Jurkat, Clone E6-1 (cell line): ENCODE measurements at places on chromosomes 7 and 10.

DNA sequence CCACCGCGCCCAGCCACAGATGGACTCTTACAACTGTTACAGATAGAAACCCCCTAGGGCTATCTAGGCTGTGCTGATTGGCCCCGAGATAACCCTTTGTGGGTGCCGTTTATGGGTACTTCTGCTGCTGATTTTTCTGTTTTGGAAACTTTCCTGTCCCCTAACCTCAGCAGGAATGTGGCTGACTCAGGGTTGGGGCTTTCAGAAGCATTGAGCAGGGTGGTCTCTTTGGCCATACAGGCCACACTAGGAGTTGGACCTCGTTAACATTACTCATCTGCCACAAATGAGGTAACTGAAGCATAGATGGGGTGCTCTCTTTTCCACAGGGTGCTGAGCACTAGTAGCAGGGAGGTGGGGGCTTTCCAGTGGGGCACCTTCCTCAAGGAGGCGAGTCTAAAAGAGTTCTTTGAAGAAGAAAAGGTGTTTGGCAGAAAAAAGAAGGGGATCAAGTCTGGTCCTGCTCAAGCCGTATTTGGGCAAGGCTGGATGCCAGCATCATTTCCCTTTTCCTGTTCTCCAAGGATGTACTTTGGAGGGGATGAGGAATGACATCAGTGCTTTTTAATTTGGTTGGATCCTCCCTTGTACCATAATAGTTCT, 6.4 kb downstream of the ZSCAN25 start:
- no peak for DNase-seq

- no peak for DNase-seq
Observed at GRCh38 chr10:69837261-69837660, 35.6 kb downstream of the COL13A1 start.

DNA sequence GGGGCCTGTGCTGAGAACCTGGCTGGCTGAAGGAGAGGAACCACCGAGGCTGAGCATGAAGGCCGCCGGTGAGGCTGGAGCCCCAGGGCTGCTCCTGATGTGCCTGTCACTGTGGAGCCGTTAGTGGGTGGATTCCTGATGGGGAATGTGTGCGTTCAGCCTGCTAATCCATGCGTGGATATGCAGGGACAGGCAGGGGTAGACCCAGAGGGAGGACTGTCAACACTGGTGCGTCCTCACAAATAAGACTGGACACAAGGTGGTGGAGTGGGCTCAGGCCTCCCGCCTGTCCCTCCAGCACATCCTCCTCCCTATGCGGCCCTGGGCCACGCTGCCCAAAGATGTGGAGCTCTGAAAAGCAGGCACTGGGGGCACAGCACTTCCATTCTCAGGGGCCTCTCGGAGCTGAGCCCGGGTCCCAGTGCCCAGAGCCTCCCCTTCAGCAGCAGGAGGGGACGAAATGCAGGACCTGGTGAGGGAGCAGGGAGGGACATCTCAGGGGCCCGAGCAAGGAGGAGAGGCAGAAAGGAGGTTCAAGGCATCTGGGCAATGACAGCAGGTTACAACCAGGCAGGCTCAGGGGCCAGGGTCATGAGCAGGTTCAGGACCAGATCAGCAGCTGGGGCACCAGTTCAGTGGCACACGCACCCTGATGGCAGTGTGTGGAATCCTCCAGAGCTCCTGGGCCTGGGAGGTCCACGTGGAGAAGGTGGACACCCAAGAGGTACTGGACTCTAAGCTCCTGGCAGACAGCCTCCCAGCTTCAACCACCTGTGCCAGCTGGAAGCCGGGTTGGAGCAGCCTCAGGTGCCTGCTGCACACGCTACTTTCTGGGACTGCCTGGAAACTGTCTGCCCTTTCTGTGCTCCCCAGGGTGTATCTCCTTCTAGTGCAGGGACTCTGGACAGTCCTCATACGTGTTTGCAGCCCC, 33.5 kb upstream of the ANTXRL start:
- DNase-seq, result no peak

- no peak for DNase-seq
Observed at GRCh38 chr7:117009705-117010361, 56.5 kb downstream of the ST7 start.

- DNase-seq, result peak; percentile 64
Observed at GRCh38 chr7:136114966-136115762, 138.0 kb upstream of the MTPN start.

GRCh38 chr7:7228472-7228871, 46.1 kb downstream of the C1GALT1 start:
- DNase-seq, result no peak

GRCh38 chr7:121262221-121262620, 66.6 kb upstream of the WNT16 start:
- DNase-seq, result no peak

GRCh38 chr10:49263591-49263990, 35.4 kb upstream of the C10orf71 start:
- DNase-seq, result no peak

DNA sequence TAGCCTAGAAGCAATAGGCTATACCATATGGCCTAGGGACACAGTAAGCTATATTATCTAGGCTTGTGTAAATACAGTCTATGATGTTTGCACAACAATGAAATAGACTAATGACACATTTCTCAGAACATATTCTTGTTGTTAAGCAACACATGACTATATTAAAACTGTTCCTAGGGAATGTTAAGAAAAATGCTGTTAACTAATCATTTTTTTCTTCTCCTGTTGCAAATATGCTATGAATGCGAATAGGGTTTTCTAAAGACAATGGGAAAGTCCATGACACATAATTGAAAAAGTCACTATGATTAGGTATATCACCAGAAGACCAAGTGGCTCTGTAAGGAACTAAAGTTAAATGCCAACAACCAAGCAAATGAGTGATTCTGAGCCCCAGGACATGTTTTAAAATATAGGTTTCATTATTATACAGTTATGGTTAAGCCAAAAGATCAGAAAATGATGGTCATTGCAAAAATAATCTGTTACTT, 454.0 kb upstream of the SORCS1 start:
- DNase-seq, result no peak

GRCh38 chr7:101828301-101829020, 11.0 kb downstream of the CUX1 start:
- no peak for DNase-seq

GRCh38 chr10:43825421-43825820, 176.7 kb upstream of the ZNF32 start:
- DNase-seq, result no peak

- no peak for DNase-seq
Observed at GRCh38 chr10:27147701-27148100, 6.5 kb downstream of the YME1L1 start.

DNA sequence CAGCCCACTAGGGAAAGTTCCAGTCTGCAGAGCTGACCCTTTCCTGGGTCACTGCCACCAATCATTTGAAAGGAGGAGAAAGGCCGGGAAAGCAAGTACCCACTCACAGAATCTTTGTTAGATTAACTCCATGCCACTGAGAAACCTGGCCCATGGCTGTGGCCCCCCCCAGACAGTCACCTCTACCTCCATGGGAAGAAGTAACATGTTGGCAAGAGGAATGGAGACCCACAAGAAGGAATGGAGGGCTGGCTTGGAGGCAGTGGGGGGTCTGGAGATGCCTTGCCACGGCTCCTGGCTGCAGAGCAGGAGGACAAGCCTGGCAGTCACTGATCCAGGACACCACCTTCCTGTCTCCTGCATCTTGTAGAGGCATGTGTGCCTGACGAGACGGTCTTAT, 32.9 kb downstream of the CUZD1 start:
- no peak for DNase-seq

DNA sequence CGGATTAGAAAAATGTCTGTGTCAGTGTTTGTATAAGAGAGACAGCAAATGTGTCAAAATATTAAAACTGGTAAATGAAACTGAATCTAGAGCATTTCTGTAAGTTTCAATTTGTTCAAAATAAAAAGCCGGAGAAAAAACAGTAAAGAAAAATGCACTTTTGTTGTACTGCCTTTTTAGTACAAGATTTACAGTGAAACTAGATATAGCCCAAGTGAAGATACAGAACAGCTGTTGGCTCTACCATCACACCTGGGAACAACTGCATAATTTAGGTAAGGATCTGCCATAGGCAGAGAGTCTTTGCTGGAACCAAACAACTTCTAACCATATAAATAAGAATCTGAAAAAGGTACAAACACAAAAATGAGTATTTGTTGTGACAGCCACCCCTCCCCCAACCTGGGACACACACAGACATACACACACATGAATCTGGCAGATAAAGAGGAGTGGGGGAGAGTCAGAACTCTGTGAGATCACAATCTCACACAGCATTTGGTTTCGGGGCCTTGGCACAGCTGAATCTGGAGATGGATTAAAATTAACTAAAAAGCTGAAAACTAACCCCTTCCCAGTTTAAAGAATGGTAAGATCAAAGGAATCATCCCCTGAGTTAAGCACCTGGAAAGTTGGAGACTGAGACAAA, 54.8 kb downstream of the DPY19L1 start:
- no peak for DNase-seq

- no peak for DNase-seq
Observed at GRCh38 chr7:20299647-20300312, 30.9 kb upstream of the ITGB8 start.

DNA sequence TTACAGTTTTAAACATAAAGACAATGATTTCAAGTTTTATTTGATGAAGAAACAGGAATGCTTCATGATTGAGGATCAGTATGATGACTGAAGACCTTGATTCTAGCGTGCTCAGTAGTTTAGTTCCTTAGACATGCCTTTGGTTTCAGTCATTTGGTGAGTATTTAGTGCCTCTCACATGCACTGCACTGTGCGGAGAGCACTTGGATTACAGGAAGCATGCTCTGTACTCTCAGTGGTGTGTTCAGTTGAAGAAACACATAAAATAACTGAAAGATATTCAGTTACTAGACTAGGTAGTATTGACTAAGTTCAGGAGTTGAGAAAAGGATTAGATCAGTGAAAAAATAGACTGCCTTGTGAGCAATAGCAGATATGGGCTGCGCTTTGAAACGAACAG, 25.5 kb downstream of the RBM17 start:
- DNase-seq, result no peak

DNA sequence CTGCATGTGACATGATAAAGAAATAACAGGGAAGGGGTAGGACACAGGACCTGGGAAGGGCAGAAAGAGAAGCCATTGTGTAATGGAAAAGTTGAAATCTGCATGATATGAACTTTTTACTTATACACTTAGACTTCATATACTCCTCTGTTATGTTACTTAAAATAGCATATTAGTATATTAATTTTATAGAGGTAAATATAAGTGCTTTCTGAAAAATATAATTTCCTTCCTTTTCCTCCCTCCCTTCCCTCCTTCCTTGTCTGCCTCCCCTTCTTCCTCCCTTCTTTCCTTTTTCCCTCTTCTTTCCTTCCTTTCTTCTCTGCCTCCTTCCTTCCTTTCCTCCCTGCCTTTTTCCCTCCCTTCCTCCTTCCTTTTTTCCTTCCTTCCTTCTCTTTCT, 363.7 kb downstream of the CALN1 start:
- no peak for DNase-seq

GRCh38 chr10:80277567-80278250, 11.7 kb downstream of the MAT1A start:
- no peak for DNase-seq

DNA sequence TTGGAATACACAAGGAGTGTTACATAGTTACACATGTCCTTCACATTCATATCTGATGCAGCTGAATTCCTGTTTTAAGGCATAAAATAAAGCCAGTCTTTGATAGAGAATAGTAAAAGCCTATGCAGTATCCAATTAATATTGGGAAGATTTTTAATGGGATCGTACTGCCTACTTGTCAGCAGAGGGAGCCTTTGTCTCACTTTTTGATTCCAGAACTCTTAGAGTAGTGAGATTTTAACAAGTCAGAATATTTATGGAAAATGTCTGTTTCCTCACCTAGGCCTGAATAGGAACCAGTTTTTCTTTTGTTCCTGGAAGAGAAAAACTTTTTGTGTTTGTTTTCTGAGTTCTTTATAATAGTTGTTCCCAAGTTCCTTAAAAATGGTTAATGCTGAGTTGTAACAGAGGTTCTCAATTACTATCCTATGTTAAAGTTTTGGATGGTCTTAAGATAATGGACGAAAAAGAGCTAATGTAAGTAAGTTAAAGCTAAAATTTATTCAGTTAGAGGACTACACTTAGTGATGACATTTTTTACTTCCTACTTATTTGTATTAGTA, 114.0 kb downstream of the BBS9 start:
- DNase-seq, result peak; percentile 17

- DNase-seq, result peak; percentile 5
Observed at GRCh38 chr7:124101173-124101768, 68.4 kb upstream of the TMEM229A start.

- DNase-seq, result peak; percentile 67
Observed at GRCh38 chr7:74656441-74656836, 1.1 kb upstream of the GTF2I start.

DNA sequence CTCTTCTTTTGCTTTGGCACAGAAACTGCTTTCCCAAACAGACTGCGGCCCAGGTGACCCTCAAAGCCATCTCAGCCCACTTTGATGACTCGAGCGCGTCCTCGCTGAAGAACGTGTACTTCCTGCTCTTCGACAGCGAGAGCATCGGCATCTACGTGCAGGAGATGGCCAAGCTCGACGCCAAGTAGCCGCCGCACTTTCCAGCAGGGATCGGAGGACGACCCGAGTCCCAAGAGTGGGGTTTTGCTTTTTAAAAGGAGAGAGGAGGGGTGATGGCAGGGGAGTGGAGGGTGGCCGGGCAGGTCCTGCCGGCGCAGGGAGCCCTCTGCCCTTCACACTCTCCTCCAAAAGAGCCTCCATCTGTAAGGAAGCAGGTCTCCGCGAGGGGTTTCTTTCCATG, 21.1 kb downstream of the AIFM2 start:
- no peak for DNase-seq

DNA sequence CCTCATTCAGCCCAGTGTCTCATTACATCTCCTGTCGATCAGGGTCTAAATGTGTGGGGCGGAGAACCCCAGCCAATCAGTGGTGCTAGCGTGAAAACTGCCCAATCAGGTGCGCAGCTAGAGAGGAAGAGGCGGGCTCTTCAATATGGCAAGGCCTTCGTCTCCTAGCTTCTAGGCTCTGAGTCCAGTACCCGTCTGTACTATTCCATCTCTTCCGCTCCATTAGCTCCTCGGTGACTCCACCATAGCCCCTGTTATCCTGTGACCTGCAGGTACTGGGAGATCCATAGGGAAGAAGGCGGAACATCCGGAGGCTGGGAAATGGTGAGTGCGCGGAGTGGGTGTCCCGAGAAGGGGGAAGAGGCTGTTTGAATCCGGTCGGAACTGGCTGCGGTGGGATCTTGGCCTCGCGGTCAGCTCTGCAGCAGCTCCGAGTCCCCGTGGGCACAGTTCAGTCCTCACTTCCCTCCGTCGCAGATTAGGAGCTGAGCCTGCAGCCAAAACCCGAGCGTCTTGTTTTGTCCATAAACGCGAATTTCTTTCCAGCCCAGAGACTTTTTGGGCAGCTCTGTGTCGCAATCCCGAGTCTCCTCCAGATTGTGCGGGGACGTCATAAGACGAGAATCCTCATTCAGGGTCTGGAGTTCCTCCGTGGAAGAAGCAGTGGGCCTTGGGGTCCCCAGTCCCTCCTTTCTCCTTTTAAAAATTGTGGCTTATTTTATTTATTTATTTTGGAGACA, at the start of gene ZNF727:
TSS of gene ZNF727 (plus strand) at position 134 of the 740 bp plus-strand sequence. CDS start at position 322, 188 bp downstream.
- DNase-seq, result no peak
